ENCODE measurements at places on chromosomes 3 and 15. TPM values are rescaled to one million over a fixed set of nuclear protein-coding genes. Genes with fewer than 3 reads are reported as not detected.

The PLSCR2 gene
- not detected for total RNA-seq

The NOX5 gene
- total RNA-seq: 0.07 TPM

The UACA gene
- total RNA-seq: 270 TPM

The PYGO1 gene
- total RNA-seq: 7.6 TPM

The SCN11A gene
- total RNA-seq: not detected

The TMCO5A gene
- total RNA-seq: not detected

The CSPG5 gene
- 0.65 TPM for total RNA-seq

The PLIN1 gene
- 0.12 TPM for total RNA-seq

The GABRG3 gene
- not detected for total RNA-seq

The COL6A6 gene
- not detected for total RNA-seq

The CLDN18 gene
- not detected for total RNA-seq

The BMF gene
- total RNA-seq: 13.9 TPM

The MRPL47 gene
- 51.2 TPM for total RNA-seq

The OCA2 gene
- not detected for total RNA-seq

The UBE3A gene
- 69.3 TPM for total RNA-seq

The CRYBG3 gene
- 15.9 TPM for total RNA-seq

The UROC1 gene
- total RNA-seq: not detected

The SPG11 gene
- total RNA-seq: 53.5 TPM

The MYO5C gene
- 19.4 TPM for total RNA-seq

The CEMIP gene
- total RNA-seq: not detected

The NPRL2 gene
- total RNA-seq: 13.4 TPM

The SLITRK3 gene
- not detected for total RNA-seq

The PTPRG gene
- 37.5 TPM for total RNA-seq

The NMB gene
- 9.8 TPM for total RNA-seq

The ILDR1 gene
- not detected for total RNA-seq

The ADCY5 gene
- not detected for total RNA-seq
